ENCODE measurements at places on chromosomes 2 and 18.

DNA sequence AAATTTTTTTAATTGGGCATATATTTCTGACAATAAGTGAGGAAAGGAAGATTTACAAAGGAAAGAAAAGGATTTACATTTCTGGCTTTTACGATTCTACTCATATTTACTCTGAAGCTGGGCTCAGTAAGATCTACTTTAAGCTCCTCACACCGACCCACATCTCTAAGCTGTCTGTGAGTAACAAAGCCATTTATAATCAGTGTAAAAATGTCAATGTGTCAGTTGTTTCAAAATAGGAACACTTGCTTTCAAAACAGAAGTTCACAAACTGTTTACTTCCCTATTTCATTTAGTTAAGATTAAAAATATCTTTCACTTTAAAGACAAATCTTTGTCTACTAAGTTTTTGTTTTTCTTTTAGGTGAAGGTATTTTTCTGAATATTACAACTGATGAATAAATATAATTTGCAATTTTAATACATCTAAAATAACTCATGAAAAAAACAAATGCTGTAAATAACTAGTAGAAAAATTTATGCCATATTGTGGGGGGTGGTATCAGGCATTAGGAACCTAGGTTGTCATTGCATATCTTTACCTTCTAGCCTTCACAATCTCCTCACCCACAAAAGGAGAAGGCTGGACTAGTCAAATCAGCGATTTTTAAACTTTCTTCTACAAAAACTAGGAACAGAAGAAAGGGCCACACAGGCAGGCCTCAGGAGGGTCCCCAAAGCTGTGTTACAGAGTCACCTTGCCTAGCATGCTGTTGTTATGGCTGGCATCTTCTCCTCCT, 64.5 kb downstream of the TMEM131 start:
- H3K4me3 ChIP-seq, result no peak overlapping the region
- H3K4me1 ChIP-seq, result peaks cover 10% of the 10 kb centered on the region
- H3K27me3 ChIP-seq, result no peaks in the 10 kb centered on the region
- H3K27ac ChIP-seq, result no peak overlapping the region
- H3K36me3 ChIP-seq, result peaks cover 16% of the 10 kb centered on the region

DNA sequence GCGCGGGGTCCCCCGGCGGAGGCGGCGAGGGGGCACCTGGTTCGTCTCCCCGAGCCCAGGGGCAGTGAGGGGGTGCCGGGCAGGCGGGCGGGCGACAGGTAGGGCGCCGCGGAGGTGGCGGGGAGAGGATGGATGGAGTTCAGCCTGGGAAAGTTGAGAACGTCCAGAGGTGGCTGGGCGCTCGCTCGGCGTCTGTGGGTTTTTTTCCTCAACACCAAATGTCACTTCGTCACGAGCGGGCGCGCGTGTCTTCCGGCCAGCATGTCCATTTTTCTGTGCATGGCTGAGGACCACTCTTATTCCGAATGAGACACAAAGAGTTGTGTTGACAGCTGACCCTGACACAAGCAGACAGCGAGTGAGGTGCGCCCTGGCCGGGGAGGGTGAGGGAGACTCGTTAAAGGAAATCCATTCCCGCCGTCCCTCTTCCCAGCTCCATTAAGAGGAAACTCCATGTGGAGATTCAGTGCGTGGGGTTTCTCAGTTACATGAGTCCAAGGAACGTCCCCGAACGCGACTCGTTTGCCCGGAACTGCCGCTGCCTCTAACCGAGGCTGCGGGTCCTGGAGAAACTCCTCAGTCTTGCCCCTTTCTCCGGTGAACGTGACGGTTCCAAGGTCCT, 859 bp downstream of the GREB1L start:
- H3K27ac ChIP-seq, result no peak overlapping the region
- peaks cover 67% of the 10 kb centered on the region for H3K27me3 ChIP-seq
- peaks cover 4% of the 10 kb centered on the region for H3K4me1 ChIP-seq
- no peak overlapping the region for H3K4me3 ChIP-seq
- no peak for DNase-seq
- H3K36me3 ChIP-seq, result no peaks in the 10 kb centered on the region

GRCh38 chr2:31110431-31110830, 27.8 kb downstream of the GALNT14 start:
- no peaks in the 10 kb centered on the region for H3K36me3 ChIP-seq
- no peak overlapping the region for H3K27ac ChIP-seq
- no peak overlapping the region for H3K4me3 ChIP-seq
- DNase-seq, result no peak
- peaks cover 7% of the 10 kb centered on the region for H3K27me3 ChIP-seq
- no peaks in the 10 kb centered on the region for H3K4me1 ChIP-seq

- DNase-seq, result no peak
- H3K4me1 ChIP-seq, result peaks cover 2% of the 10 kb centered on the region
Measured at GRCh38 chr2:169119851-169120250, 50.5 kb downstream of the DHRS9 start.

DNA sequence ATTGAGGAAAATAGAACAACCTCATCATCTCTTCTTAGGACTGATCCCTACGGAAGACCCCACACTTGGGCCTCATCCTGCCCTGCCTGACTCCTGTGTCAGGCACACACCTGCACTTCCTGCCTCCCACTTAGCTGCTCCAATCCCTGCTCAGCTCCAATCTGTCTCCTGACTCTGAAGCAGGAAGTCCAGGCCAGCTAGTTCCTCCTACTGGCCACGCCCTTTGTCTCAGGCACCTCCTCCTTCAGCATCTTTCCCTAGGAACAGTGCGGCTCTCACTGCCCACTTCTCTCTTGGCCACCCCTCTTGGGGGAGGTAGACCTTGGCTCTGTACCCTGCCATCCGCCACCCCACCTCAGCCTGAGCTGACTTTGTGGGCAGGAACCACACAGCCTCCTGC, 135.8 kb downstream of the CELF4 start:
- H3K4me3 ChIP-seq, result no peak overlapping the region
- no peak for DNase-seq
- no peaks in the 10 kb centered on the region for H3K4me1 ChIP-seq

GRCh38 chr18:55264108-55264507, 304.8 kb upstream of the CCDC68 start:
- no peaks in the 10 kb centered on the region for H3K27me3 ChIP-seq
- H3K4me3 ChIP-seq, result no peak overlapping the region
- H3K36me3 ChIP-seq, result no peaks in the 10 kb centered on the region
- no peak overlapping the region for H3K27ac ChIP-seq
- DNase-seq, result no peak

DNA sequence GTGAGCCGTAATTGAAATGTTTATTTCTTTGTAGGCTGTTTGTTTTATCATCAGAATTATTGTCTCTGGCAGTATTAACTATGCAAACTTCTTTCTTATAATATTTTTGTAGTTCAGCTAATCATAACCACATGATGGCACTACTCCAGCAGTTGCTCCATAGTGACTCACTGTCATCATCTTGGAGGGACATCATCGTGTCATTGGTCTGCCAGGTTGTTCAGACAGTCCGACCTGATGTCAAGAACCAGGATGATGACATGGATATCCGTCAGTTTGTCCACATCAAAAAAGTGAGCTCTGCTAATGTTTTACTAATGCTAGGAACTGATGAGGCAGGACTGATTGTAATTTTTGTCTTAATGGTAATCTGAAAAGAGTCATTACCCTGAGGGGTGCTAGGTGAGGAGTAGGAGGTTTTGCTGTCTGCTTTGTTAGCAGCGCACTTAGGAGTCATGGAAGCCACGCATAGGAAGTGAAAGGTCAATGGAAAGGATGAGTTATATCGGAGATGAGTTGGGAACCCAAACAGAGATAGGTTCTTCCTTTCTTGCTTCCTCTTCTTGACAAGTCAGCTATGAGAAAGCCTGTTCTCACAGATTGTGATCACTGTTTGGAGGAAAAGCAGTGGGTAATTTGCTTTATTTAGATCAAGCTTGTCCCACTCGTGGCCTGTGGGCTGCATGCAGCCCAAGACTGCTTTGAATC, 49.2 kb downstream of the PIKFYVE start:
- no peaks in the 10 kb centered on the region for H3K4me1 ChIP-seq
- no peak for DNase-seq
- H3K27me3 ChIP-seq, result no peaks in the 10 kb centered on the region
- no peak overlapping the region for H3K4me3 ChIP-seq
- peaks cover 32% of the 10 kb centered on the region for H3K36me3 ChIP-seq

- DNase-seq, result no peak
- no peaks in the 10 kb centered on the region for H3K4me1 ChIP-seq
Measured at GRCh38 chr2:208093128-208093527, 31.2 kb downstream of the CRYGD start.

DNA sequence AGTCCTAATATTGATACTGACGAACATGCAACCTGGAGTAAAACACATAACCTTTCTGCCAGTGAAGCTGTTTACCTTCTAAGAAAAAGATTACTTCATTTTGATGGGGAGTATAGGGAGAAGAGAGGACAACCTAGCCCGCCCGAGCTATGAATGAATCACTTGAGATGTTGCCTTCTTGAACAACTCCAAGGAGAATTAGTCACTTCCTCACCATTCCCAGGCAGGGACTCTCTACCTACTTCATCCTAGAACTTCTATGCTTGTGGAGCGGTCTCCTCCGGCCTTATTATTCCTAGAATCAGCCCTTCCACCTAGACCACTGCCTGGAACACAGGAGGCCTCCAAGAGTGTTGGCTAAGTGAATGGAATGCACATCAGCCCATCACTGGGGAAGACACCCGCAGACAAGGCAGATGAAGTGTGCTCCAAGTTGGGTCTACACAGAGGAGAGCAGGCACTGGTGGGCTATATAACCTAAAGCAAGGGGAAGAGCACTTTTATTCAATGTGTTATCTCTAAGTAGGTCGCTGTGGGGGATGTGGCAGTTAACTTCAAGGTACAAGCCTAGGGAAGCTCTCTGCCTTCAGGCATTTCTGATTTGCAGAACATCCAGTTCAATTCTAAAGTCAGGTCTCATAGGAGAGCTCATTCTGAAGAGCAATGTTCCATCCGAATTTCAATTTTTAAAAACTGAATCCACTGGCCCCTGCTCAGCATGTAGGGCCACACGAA, 57.4 kb downstream of the STK39 start:
- no peak overlapping the region for H3K4me3 ChIP-seq
- no peak for DNase-seq
- no peaks in the 10 kb centered on the region for H3K36me3 ChIP-seq
- no peaks in the 10 kb centered on the region for H3K27me3 ChIP-seq

- peaks cover 8% of the 10 kb centered on the region for H3K4me1 ChIP-seq
- H3K27me3 ChIP-seq, result no peaks in the 10 kb centered on the region
Measured at GRCh38 chr2:32472605-32473004, 115.8 kb downstream of the BIRC6 start.

DNA sequence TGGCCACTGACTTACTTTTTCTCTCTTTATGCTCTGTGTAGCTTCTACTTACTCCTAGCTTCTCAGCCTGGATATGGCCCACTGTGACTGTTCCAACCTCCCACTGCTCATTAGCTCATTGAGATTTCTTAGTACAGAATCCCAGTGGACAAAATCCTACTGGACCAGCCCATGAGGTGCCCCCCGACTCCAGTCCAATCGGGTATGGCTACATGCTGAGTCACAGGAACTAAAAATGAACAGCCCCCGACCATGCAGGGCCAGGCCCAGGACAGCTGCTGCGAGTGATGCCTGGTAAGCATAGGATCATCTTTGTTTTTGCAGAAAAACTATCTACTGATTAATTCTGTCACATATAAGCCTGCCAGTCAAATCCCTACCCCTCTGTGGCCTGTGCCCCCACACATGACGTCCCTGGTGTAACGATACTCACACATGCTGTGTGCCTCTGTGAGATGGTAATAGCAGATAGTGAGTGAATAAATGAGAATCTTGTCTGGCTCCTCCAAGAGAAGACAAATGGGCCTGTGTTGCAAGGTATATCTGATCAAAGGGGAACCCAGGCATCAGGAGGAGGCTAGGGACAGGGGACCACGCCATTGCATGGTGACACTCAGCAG, 85.9 kb upstream of the KLF7 start:
- DNase-seq, result no peak
- no peak overlapping the region for H3K4me3 ChIP-seq
- H3K36me3 ChIP-seq, result no peaks in the 10 kb centered on the region

DNA sequence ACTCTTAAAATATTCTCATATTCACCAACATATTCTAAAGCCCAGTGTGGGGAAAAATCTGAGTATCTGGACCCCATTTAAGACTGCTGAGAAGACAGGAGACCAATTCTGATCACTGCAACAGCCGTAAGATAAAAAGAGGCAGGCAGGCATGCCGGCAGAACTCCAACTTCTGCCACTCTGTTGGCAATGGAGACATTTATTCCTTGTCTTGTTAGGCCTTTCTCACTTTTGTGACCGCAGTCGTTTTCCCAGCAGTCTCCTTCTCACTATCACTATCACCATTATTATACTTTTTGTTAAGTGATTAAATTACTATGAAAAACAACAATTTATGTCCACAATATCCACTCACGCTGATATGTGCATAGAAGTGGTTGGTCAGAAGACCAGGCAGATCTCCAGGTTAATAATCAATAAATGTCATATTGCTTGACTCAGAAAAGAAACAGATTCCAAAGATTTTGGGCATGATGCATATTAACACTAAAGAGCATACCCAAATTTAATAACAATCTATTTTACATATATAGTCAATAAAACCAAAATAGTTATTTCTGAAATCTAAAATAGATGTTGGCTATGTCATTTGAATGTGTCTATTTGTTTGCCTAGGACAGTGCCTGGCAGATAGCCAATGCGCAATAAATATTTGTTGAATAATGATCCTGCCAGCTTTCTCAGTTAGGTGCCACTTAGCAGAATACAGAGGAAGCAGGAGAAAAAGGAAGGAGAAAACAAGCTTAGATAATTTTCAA, 38.2 kb downstream of the SESTD1 start:
- H3K4me3 ChIP-seq, result no peak overlapping the region
- H3K27me3 ChIP-seq, result peaks cover 2% of the 10 kb centered on the region
- peaks cover 3% of the 10 kb centered on the region for H3K36me3 ChIP-seq
- H3K27ac ChIP-seq, result no peak overlapping the region

GRCh38 chr2:199115169-199115568, 342.6 kb downstream of the SATB2 start:
- no peak overlapping the region for H3K27ac ChIP-seq
- no peak for DNase-seq
- no peaks in the 10 kb centered on the region for H3K36me3 ChIP-seq
- H3K4me3 ChIP-seq, result no peak overlapping the region
- H3K4me1 ChIP-seq, result no peaks in the 10 kb centered on the region
- H3K27me3 ChIP-seq, result no peaks in the 10 kb centered on the region

DNA sequence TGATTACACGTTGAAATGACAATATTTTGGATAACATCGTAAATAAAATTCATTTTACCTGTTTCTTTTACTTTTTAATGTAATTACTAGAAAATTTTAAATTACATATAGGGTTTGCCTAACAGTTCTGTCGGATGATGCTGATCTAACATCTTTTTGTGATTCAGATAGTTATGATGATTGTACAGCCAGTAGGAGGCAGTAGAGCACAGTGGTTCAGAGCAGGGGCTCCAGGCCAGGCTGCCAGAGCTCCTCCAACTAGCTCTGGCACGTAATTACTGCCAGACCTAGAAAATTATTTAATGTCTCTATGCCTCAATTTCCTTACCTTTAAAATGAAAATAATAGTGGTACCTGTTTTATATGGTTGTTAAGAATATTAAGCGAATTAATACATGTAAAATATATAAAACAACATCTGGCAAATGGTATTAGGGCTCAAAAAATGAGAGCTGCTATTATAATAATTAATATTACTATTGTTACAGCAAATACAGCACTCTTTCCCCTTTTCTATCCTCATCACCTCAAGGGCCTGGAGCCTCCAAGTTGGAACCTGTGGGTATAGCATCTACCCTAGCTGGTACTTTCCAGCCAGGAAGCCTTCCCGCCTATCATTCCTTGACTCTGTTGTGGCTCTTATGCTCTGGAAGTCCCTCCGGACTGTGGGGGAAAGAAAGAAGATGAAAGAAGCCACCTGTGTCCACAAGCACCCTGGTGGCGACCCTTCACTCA, 47.7 kb upstream of the PLA2R1 start:
- peak; percentile 33 for DNase-seq
- no peaks in the 10 kb centered on the region for H3K36me3 ChIP-seq
- peaks cover 11% of the 10 kb centered on the region for H3K27me3 ChIP-seq
- no peak overlapping the region for H3K4me3 ChIP-seq
- H3K4me1 ChIP-seq, result no peaks in the 10 kb centered on the region
- no peak overlapping the region for H3K27ac ChIP-seq
